ENCODE measurements at places on chromosomes 5 and 9.

DNA sequence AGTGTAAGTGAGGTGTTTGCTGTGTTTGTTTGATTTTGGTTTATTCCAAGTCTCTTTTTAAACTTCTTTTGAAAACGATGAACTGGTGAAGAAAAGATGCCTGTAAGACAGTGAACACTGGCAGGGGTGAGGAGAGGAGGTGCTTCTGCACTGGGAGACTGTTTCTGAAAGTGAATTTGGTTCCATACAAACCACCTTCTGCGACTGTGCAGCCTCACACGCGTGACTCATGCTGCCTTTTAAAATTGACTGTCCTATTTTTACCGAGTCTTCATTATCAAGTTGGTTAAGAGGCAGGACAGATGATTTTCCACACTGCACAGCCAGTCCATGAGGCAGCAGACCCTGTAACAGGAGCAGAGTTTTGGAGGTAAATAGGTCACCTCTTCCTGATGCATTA, 340.6 kb downstream of the MTRR start:
- no peak for DNase-seq

DNA sequence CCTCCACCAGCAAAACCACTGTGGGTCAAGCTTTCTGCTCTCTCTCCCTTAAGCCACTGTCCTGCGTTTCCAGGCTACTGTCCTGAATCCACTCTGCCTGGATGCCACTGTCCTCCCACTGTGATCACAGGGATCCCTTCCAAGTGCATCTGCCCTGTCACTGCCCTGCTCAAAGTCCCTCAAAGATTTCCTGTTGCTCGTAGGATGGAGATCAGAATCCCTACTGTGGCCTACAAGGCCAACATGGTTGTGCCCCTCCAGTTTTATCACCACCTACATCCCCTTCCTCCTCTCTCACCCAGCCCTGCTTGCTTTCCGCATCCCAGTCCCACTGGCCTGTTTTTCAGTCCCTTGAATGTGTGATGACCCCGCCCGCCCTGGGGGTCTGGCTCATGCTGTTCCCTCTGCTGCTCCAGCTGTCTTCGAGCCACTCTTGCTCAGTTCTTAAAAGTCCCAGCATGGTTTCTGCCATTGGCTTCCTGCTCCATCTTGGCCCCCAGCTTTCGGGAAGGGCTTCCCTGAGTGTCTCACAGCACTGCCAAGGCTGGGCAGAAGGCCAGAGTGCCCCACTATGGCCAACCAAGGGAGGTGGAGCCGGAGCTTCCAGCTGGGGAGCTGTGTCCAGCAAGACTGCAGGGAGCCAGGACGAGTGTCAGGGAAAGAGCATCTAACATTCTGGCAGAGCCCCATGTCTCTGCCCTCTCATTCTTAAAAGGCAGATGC, 12.9 kb upstream of the FRRS1L start:
- no peak for DNase-seq

DNA sequence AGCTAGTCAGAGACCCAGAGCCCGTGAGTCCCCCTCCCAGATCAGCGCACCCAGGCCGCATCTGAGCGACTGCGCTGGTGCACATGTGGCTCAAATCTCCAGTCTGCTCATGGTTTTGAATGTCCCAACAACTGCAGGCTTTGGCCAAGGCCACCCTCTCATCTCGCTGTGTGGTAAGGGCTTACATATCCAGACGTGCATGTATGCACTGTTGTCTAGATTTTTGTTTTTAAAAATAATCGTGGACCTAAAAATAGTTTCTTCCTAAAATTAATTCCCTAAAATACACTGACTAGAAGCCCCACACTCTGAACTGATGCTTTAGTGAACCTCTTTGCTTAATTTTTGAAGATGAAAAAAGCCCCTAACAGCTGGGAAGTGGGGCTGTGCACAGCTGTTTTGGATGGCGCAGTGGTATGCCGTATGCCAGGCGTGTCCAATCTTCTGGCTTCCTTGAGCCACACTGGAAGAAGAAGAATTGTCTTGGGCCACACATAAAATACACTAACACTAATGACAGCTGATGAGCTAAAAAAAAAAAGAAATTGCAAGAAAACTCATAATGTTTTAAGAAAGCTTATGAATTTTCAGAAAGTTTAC, 143.0 kb upstream of the LHFPL2 start:
- no peak for DNase-seq

DNA sequence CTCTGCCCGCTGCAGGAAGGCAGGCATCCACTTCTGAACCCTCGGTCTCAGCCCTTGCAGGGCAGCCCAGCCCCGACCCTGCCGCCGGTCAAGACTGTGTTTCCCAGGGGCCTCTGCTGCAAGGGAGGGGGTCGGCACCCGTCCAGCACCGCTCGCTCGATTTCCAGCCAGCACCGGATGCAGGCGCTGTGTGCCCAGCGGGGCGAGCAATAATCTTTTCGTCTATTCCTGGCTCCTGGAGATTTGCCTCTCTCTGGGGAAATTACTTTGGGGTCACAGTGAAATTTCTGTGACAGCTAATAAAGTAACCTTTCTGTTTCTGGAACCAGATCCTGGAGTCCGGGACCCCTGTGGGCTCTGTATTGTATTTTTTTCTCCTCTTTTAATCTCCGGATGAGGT, 155.3 kb downstream of the COL23A1 start:
- DNase-seq, result no peak

DNA sequence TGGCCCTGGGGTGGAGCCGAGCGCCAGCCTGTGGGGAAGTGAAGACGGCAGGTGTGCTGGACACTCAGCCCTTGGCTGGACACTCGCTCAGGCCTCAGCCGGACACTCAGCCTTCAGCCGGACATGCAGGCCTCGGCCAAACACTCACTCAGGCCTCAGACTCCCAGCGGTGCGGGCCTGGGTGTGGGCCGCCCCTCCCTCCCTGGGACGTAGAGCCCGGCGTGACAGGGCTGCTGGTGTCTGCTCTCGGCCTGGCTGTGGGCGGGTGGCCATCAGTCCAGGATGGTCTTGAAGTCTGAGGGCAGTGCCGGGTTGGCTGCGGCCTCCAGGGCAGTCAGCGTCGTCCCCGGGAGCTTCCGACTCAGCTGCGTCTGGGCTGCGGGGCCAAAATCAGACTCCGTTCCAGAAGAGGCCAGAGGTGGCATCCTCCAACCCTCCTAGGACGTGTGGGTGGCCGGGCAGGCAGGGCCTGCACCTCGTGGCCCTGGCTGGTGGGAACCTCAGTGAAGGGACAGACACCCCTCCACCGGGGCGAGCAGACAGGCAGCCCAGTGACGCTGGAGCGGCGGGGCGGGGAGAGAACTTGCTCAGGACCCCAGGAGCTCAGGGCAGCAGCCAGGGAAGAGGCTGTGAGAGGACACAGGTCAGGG, 28.4 kb downstream of the SLC6A18 start:
- DNase-seq, result no peak

- DNase-seq, result no peak
These were observed 47.6 kb downstream of the PRRC2B start for GRCh38 chr9:131441441-131441840.

- no peak for DNase-seq
These were observed 25.0 kb downstream of the ABHD17B start for GRCh38 chr9:71886015-71886414.

- DNase-seq, result no peak
These were observed 821.0 kb upstream of the GRAMD2B start for GRCh38 chr5:125602184-125602583.
